ENCODE measurements at places on chromosomes 4 and X. TPM values are rescaled to one million over a fixed set of nuclear protein-coding genes. Genes with fewer than 3 reads are reported as not detected.

- no peak for DNase-seq
These were observed 133.4 kb downstream of the ATG4A start for GRCh38 chrX:108224727-108225621.

GRCh38 chr4:169540774-169541173 lies 71.6 kb downstream of the NEK1 start:
- DNase-seq: no peak

DNA sequence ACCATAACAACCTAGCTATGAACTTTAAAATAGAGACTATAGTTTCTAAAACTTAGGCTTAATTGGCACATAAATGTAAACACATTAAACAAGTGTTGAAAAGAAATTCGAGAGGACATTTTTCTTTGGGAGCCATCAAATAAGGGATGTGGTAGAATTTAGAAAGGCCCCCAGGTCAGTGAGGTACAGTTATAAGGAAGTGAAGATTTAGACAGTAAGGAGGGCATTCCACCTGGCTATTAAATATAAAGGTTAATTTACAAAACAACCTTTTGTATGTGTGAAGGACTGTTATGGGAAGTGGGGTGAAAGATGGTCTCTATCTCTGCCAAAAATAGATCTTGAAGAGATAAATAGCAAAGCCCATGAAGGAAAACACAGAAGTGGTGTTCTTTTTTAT lies 83.9 kb downstream of the AFF1 start:
- DNase-seq: no peak

The TBC1D8B gene
- not detected for total RNA-seq

DNA sequence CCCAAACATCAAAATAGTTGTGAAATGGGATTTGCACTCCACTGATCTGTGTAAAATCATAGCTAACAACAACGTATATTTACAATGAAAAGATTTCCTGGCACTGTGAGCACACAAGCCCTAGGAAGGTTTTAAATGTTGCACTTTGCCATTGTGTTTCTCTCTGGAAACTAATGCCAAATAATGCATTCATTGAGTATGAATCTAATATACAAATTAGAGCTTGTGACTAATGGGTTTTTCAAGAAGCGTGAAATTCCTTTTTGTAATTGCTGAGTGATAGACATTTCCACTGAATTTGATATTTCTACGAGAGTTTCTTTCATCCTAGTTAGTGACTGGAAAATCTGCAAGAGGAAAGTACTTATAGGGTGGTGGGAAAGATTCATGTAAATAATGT lies 135.9 kb downstream of the COL25A1 start:
- DNase-seq: no peak
